ENCODE measurements at places on chromosomes 12 and 14. TPM values are rescaled to one million over a fixed set of nuclear protein-coding genes. Genes with fewer than 3 reads are reported as not detected.

WDHD1 gene
- 19.0 TPM for polyA plus RNA-seq

DNA sequence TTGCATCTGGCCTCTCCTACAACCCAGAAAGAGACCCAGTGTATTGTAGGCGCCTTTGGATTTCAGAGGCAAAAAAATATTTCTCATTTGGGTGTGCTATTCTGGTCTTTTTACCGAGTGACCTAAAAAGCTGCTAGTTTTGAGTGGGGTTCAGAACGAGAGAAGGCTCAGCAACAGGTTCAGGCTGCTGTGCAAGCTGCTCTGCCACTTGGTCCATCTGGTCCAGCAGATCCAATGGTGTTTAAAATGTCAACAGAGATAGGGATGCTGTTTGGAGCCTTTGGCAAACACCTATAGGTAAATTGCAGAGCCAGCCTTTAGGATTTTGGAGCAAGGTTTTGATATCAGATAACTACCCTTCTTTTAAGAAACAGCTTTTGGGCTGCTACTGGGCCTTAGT lies 25.3 kb upstream of the DYRK2 start:
- no peak for DNase-seq

MON2 gene
- polyA plus RNA-seq = 71.9 TPM

- no peak for DNase-seq
Measured at GRCh38 chr14:44763356-44763755, 198.4 kb downstream of the KLHL28 start.

DNA sequence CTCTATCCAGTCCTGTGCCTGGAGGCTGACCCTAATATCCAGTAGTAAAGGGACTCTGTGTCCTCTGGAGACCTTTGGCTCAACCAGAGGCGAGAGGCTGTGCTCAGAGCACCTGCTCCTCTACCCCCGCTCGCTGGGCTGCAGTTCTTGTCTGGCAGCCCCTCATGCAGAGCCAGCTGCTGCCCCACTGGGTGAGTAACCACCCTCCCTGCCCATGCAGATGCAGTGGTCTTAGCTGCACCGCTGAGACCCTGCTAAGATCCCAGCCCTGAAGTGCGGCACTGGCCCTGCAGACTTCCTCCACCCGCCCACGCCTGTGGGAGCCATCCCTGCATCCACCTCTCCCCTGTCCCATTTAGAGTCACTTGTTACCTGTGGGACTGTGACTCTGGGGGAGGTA lies 347.5 kb upstream of the SFSWAP start:
- DNase-seq = no peak

DNA sequence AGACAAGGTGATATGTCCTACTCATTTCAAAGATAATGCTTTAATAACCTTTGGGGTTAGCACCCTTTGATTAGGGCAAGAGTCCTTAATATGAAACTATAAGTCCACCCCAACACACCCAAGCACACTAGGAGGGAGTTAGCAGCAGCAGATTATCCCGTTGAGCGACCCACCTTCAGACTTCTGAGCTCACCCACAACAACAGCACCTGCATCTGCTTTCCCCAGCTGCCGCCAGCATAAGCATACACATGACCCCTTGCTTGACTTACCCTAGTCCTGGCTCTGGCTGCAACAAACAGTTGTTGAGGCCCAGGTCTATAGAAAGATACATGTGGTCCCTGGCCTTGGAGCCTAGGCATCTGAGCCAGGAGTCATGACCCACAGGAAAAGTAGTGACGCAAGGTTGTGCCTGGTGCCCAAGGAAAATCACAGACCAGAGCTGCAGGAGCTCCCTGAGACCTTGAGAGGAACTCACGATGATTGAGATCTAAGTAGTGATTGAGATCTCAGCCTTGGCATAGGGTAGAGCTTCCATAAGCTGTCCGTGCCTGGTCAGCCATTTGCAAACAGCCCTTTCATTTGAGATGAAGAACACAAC lies 19.0 kb downstream of the ZDHHC22 start:
- no peak for DNase-seq

GRCh38 chr12:52041695-52042123 lies 9.5 kb upstream of the NR4A1 start:
- no peak for DNase-seq

- no peak for DNase-seq
Measured at GRCh38 chr14:89614009-89614691, 197.1 kb upstream of the FOXN3 start.
